ENCODE measurements at places on chromosomes 2 and 18.

DNA sequence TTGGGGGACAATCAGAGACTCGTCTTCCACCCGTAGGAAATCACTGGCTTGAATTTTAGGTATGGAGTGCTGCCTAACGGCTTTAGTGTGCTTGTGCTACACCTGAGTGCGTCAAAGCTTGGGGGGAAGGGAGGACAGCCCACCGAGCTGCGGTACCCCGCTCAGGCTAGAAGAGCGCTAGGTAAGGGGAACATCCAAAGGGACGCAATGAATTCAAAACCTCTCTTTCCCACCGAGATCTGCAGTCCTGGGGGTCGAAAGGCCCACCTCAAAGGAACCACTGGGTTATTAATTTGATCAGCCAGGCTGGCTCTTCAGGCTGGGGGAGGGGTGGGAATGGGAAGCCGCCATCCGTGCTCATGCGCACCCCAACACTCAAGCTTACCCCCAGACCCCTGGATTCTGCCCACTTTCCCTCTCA lies 2.7 kb downstream of the EPHA4 start:
- peaks cover 33% of the 10 kb centered on the region for H3K36me3 ChIP-seq
- H3K27ac ChIP-seq = no peak overlapping the region
- DNase-seq = no peak
- peaks cover 58% of the 10 kb centered on the region for H3K27me3 ChIP-seq
- peak overlapping the region; percentile 91 for H3K4me3 ChIP-seq

DNA sequence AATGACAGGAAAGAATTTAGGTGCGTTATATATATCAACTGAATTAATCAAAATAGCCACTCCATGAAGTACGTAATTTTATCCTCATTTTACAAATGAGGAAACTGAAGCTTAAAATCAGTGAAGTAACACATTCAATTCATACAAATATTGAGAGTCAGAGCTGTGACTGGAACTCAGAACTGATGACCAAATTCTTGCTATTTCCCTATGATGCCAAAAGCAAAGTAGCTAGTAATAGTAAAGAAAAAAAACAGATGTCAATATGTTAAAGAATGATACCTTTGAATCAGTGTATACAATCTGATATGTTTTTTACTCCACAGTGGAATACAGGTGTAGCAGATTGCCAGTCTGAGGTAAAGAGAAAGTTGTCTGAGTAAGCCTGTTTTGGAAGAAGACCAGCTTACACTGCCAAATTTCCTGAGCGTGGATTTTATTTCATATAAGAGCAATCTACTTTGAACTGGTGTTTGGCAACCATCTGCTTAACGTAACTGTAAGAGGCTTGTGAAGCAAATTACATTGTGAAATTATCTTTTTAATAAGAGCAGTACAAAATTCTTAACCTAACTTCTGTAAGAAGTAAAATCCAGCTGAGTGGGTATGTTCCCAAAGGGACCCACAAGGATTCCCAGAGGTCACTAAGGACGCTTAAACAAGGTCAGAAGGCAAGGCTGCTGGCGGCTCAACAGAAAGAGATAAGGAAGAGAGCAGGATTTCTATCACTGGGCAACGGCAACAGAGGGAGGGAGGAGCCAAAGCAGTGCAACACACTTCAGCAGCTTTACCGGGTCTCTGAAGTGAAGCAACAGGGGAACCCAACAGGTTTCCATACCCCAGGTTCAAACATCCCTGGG lies 85.6 kb downstream of the IKZF2 start:
- H3K36me3 ChIP-seq = no peaks in the 10 kb centered on the region
- H3K4me3 ChIP-seq = no peak overlapping the region
- peaks cover 4% of the 10 kb centered on the region for H3K27me3 ChIP-seq
- no peak overlapping the region for H3K27ac ChIP-seq
- DNase-seq = no peak

- H3K4me1 ChIP-seq = peaks cover 96% of the 10 kb centered on the region
- peak overlapping the region; percentile 38 for H3K4me3 ChIP-seq
- H3K27ac ChIP-seq = peak overlapping the region; percentile 97
- no peaks in the 10 kb centered on the region for H3K27me3 ChIP-seq
- DNase-seq = peak; percentile 79
These were observed 104.9 kb downstream of the ANKRD44 start for GRCh38 chr2:197205585-197206215.

DNA sequence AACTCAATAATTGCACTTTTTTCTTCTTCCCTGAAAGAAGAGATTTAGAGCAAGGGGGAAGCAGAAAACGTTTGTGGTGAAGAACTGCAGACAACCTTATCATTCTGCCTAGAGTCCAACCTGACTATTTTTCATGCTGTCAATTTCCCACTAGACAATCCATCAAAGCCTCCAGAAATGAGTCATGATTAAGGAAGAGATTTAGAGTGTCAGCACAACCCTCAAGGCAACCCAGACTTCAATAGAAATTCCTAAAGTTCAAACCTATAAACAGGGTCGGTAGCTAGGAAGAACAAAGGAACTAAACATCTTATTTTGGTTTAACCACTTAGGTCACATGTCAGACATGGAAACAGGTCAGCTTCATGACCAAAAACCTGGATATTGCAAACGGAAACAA lies 86.9 kb downstream of the SLC25A12 start:
- no peaks in the 10 kb centered on the region for H3K27me3 ChIP-seq
- no peak overlapping the region for H3K27ac ChIP-seq
- H3K36me3 ChIP-seq = peaks cover 32% of the 10 kb centered on the region
- no peak overlapping the region for H3K4me3 ChIP-seq
- no peaks in the 10 kb centered on the region for H3K4me1 ChIP-seq
- DNase-seq = no peak

- H3K4me1 ChIP-seq = peaks cover 7% of the 10 kb centered on the region
- H3K27me3 ChIP-seq = peaks cover 24% of the 10 kb centered on the region
- peaks cover 16% of the 10 kb centered on the region for H3K36me3 ChIP-seq
- H3K4me3 ChIP-seq = no peak overlapping the region
- no peak for DNase-seq
These were observed 5.6 kb upstream of the KDM3A start for GRCh38 chr2:86435531-86435930.

- H3K36me3 ChIP-seq = no peaks in the 10 kb centered on the region
- H3K4me1 ChIP-seq = peaks cover 29% of the 10 kb centered on the region
- peak overlapping the region; percentile 99 for H3K4me3 ChIP-seq
- DNase-seq = no peak
- H3K27me3 ChIP-seq = peaks cover 18% of the 10 kb centered on the region
- H3K27ac ChIP-seq = no peak overlapping the region
These were observed 727 bp upstream of the TTLL4 start for GRCh38 chr2:218709908-218710307.

DNA sequence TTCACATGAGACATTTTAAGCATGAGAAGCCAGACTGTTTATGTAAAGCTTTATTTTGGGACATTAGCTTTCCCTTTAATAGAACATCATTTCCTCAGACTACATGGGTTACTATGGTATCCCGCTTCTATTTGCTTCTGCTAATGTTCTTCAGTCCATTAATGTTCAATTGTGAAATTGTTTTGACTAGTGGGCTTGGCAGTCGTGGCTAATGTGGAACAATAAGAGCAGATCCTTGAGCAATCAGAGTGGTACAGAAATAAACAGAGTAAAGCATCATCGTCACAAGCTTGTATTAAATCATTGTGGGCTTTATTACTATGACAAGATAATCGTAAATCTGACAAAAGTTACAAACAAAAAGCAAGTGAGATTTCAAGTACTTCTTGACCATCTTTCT lies 60.2 kb downstream of the PDE1A start:
- no peak overlapping the region for H3K27ac ChIP-seq
- no peak overlapping the region for H3K4me3 ChIP-seq
- no peaks in the 10 kb centered on the region for H3K27me3 ChIP-seq
- H3K36me3 ChIP-seq = no peaks in the 10 kb centered on the region
- no peaks in the 10 kb centered on the region for H3K4me1 ChIP-seq

DNA sequence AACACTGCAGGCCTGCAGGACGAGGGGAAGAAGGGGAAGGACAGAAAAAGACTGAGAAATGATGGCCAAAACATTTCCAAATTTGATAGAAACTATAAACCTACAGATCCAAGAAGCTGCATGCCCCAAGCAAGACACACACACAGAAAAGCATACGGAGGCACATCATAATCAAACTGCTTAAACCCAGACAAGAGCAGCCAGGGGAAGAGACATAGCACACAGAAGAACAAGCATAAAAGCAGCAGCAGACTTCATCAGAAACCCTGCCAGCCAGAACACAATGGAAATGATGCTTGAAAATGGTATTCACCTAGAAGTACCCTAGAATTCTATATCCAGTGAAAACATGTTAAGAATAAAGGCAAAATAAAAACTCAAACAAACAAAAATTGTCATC lies 57.2 kb upstream of the RNU4ATAC start:
- no peaks in the 10 kb centered on the region for H3K27me3 ChIP-seq
- DNase-seq = no peak
- H3K4me3 ChIP-seq = no peak overlapping the region
- H3K27ac ChIP-seq = no peak overlapping the region
- H3K4me1 ChIP-seq = peaks cover 11% of the 10 kb centered on the region

- no peaks in the 10 kb centered on the region for H3K4me1 ChIP-seq
- H3K36me3 ChIP-seq = no peaks in the 10 kb centered on the region
- no peak overlapping the region for H3K27ac ChIP-seq
- H3K4me3 ChIP-seq = no peak overlapping the region
- H3K27me3 ChIP-seq = no peaks in the 10 kb centered on the region
- no peak for DNase-seq
These were observed 221.4 kb upstream of the EPAS1 start for GRCh38 chr2:46075848-46076247.

- no peak for DNase-seq
- H3K4me1 ChIP-seq = peaks cover 57% of the 10 kb centered on the region
- H3K27me3 ChIP-seq = peaks cover 3% of the 10 kb centered on the region
- H3K27ac ChIP-seq = peak overlapping the region; percentile 100
- H3K36me3 ChIP-seq = peaks cover 34% of the 10 kb centered on the region
- H3K4me3 ChIP-seq = peak overlapping the region; percentile 98
These were observed 276 bp downstream of the NFE2L2 start for GRCh38 chr2:177264209-177264692.

DNA sequence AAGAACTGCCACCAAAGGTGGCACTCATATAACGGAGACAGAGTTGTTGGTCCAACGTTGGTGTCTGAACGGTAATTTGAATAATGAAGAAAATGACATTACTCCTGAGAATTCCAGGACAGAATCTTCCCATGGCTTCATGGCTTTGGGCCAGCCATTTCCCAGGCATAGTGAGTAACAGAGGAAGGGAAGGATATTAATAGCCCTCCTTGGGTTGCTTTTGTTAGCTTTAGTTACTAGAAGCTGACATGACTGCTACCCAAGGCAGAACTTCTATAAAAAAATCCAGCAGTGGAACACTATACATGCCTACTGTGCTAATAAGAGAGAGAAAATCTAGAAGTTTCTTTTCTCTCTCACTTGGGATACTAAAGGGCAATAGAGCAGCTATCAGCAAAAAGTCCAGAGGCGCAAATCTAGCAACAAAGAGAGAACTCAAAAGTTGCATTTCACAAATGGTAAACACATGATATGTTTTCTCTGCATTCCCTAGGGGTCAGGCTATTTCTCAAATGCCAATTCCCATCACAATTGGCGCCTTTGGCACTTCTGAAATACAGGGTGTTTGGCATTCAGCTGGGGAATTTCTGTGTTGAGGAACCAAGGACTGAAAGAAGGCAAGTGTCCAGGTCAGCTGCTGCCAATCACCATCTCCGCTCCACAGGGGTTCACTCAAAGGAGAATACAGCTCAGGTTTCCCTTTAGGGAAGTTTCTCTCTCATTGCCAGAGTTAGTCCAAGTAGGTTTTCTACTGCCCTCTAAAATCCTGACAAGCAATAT lies 160.8 kb upstream of the KYNU start:
- H3K4me1 ChIP-seq = no peaks in the 10 kb centered on the region
- H3K27ac ChIP-seq = no peak overlapping the region
- no peaks in the 10 kb centered on the region for H3K36me3 ChIP-seq
- no peak overlapping the region for H3K4me3 ChIP-seq
- no peak for DNase-seq
- no peaks in the 10 kb centered on the region for H3K27me3 ChIP-seq

DNA sequence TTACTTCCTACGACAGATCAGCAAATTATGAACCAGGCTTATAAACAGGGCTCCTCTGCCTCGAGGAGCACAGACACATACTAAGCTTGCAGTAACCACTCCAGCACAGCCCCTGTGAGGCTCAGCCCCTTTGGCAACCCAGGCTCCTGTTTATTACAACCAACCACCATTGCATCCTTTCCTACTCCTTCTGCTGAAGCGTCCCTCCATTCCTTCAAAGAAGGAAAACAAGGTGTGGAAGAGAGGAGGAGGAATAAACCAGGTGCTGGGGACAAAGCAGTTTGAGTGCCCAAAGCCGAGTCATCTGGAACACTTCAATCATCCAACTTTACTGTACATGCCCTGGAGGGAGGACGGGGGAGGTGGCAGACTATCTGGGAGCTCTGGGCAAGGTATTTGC lies 87.2 kb upstream of the MGAT4A start:
- no peak overlapping the region for H3K4me3 ChIP-seq
- H3K4me1 ChIP-seq = peaks cover 2% of the 10 kb centered on the region
- no peak overlapping the region for H3K27ac ChIP-seq
- no peaks in the 10 kb centered on the region for H3K36me3 ChIP-seq
- H3K27me3 ChIP-seq = peaks cover 42% of the 10 kb centered on the region

- no peaks in the 10 kb centered on the region for H3K4me1 ChIP-seq
- H3K36me3 ChIP-seq = no peaks in the 10 kb centered on the region
- H3K27ac ChIP-seq = no peak overlapping the region
- no peak for DNase-seq
- H3K27me3 ChIP-seq = no peaks in the 10 kb centered on the region
These were observed 440.9 kb downstream of the PTPRM start for GRCh38 chr18:8008033-8008432.

GRCh38 chr18:67496469-67496868 lies 20.1 kb downstream of the DSEL start:
- H3K4me1 ChIP-seq = no peaks in the 10 kb centered on the region
- no peaks in the 10 kb centered on the region for H3K36me3 ChIP-seq
- H3K27me3 ChIP-seq = no peaks in the 10 kb centered on the region
- no peak overlapping the region for H3K4me3 ChIP-seq
- DNase-seq = no peak
- no peak overlapping the region for H3K27ac ChIP-seq

GRCh38 chr2:23954325-23955014 lies 14.2 kb downstream of the UBXN2A start:
- DNase-seq = no peak
- peaks cover 2% of the 10 kb centered on the region for H3K4me1 ChIP-seq
- no peak overlapping the region for H3K27ac ChIP-seq
- no peaks in the 10 kb centered on the region for H3K27me3 ChIP-seq
- H3K36me3 ChIP-seq = no peaks in the 10 kb centered on the region
- H3K4me3 ChIP-seq = no peak overlapping the region

- H3K27me3 ChIP-seq = peaks cover 33% of the 10 kb centered on the region
- no peaks in the 10 kb centered on the region for H3K4me1 ChIP-seq
- H3K4me3 ChIP-seq = no peak overlapping the region
- H3K36me3 ChIP-seq = no peaks in the 10 kb centered on the region
- DNase-seq = no peak
- H3K27ac ChIP-seq = no peak overlapping the region
These were observed 168.6 kb downstream of the INHBB start for GRCh38 chr2:120514521-120514920.

DNA sequence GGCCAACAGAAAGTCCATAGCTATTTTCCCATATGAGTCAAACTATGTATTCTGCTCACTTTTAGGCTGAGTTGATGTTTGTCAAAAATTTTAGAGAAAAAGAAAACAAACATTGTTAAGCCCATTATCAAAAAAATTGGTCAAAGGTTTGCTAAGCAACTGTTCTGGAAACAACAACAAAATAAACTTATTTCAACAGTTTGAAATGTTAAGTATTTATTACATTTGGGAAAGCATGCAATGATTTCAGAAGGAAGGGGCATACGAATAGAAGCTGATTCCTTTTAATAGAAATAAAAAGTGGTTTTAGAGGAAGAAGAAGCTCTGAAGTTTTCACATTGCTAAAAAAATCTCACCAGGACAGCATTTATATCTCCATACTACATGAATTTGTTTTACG lies 1837.5 kb upstream of the CELF4 start:
- no peaks in the 10 kb centered on the region for H3K36me3 ChIP-seq
- no peaks in the 10 kb centered on the region for H3K4me1 ChIP-seq
- no peaks in the 10 kb centered on the region for H3K27me3 ChIP-seq
- H3K4me3 ChIP-seq = no peak overlapping the region

Measured in activated naive CD4-positive, alpha-beta T cell treated with anti-CD3 and anti-CD28 coated beads, Interleukin-2, amount 10 ng/mL, durations not matched to agents 7 days and 5 days (primary cell).